ENCODE measurements at places on chromosomes 16 and 17. TPM values are rescaled to one million over a fixed set of nuclear protein-coding genes. Genes with fewer than 3 reads are reported as not detected.

The EVPLL gene
- 1.1 TPM for total RNA-seq

The CCT6B gene
- total RNA-seq = 0.33 TPM

The GSDMA gene
- not detected for total RNA-seq

The SLC6A2 gene
- not detected for total RNA-seq

The TPSAB1 gene
- total RNA-seq = not detected

The SLC43A2 gene
- total RNA-seq = 6.2 TPM

The VASN gene
- 13.6 TPM for total RNA-seq

The SLFN12L gene
- not detected for total RNA-seq

The KIF18B gene
- 28.5 TPM for total RNA-seq

The CES3 gene
- total RNA-seq = 0.26 TPM

The MPV17L gene
- 6.0 TPM for total RNA-seq

The SP6 gene
- 3.1 TPM for total RNA-seq

The CCL2 gene
- not detected for total RNA-seq

The CRK gene
- total RNA-seq = 49.4 TPM

The MYH13 gene
- total RNA-seq = not detected

The PRSS22 gene
- 42.5 TPM for total RNA-seq

The ZNF232 gene
- total RNA-seq = 4.7 TPM

The SULT1A3 gene
- 14.6 TPM for total RNA-seq

The CCL17 gene
- not detected for total RNA-seq

The CSH1 gene
- not detected for total RNA-seq

The UBE2Z gene
- total RNA-seq = 144 TPM

The PLA2G10 gene
- total RNA-seq = 0.22 TPM

The KRT9 gene
- total RNA-seq = not detected

The TPSG1 gene
- total RNA-seq = not detected

The DCAF7 gene
- total RNA-seq = 55.5 TPM

The PPP1R27 gene
- not detected for total RNA-seq

The MYH1 gene
- not detected for total RNA-seq

The RANBP10 gene
- 5.5 TPM for total RNA-seq

The MT1X gene
- 120 TPM for total RNA-seq

The PLD6 gene
- total RNA-seq = 11.6 TPM

The KCNAB3 gene
- total RNA-seq = 0.26 TPM

The ARL5C gene
- 0.58 TPM for total RNA-seq

The CMTM2 gene
- not detected for total RNA-seq

The HEXIM1 gene
- total RNA-seq = 59.0 TPM

The AIPL1 gene
- total RNA-seq = not detected

The MYADML2 gene
- total RNA-seq = not detected

The TPSD1 gene
- total RNA-seq = not detected

The SPNS3 gene
- 0.69 TPM for total RNA-seq

The CES4A gene
- 2.6 TPM for total RNA-seq

The JUP gene
- 132 TPM for total RNA-seq

The PRR15L gene
- total RNA-seq = 6.0 TPM

The TAC4 gene
- not detected for total RNA-seq

The CFAP52 gene
- total RNA-seq = not detected

The RPUSD1 gene
- total RNA-seq = 93.7 TPM

The ASPA gene
- total RNA-seq = not detected

The ARHGAP23 gene
- 10.6 TPM for total RNA-seq

The WSCD1 gene
- total RNA-seq = 56.7 TPM

Data from PC-3 (cell line).